Activated T-cell treated with anti-CD3 and anti-CD28 coated beads for 48 hours (primary cell): ENCODE measurements at places on chromosomes 2 and 18.

GRCh38 chr2:149314687-149315086 lies 15.7 kb upstream of the LYPD6 start:
- DNase-seq: no peak

DNA sequence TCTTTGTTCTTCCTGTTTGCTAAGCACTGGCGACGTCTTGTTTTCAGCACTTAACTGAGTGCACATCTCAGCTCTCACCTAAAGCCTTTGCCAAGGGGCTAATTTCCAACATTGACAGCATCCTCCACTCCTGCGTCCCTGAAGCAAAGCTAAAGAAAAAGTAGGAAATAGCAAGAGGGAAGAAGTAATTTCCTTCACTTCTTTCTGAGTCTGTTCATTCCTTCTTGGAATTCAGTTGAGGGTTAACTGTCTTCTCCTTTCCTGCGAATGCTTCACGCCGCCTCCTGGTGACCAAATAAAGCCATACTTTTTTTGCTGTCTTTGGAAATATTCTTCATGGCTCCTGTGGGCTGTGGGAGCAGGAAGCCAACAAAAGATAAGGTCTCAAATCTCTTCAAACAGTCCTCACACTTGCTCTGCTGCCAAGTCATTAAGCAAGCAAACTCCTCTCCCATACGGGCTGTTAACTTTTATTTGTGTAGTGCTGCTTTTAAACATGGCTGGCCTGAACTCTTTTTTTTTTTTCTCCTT lies 100.9 kb downstream of the DPP10 start:
- no peak for DNase-seq

DNA sequence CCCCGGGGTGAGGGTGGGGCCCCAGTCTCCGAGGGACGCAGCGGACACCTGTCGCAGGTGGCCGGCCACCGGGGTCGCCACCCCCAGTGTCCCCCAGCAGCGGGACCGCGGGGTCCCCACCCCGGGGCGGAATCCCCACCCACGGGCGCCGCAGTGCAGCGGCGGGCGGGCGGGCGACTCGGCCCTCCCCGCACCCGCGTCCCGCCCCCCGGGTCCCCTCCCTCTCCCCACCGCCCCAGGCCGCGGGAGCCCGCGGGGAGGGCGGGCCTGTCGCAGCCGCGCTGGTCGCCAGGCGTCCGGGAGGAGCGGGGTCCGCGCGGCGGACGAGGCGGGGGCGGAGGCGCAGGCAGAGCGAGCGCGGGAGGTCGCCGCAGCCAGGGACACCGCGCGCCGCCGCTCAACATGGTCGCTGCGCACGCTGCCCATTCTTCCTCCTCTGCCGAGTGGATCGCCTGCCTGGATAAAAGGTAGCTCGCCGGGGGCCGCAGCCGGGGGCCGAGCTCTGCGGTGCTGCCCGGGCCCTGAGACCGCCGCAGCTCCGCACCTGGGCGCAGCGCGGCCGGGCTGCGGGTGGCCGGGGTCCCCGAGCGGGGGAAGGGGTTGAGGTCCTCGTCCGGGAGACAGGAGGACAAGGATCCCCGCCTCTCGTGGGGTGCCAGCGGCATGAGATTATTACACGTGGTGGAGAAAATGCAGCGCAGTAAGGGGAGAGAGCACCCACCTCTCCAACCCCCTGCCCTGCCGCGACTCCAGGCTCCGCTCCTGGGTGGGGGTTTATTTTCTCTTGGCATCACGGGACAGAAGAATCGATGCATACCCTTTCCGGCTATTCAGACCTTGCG lies at the start of gene RAPGEF4:
Gene RAPGEF4, plus strand, starts transcription at position 264 of the 842 bp plus-strand sequence. Its CDS starts 139 bp downstream, at position 403.
- DNase-seq: no peak

DNA sequence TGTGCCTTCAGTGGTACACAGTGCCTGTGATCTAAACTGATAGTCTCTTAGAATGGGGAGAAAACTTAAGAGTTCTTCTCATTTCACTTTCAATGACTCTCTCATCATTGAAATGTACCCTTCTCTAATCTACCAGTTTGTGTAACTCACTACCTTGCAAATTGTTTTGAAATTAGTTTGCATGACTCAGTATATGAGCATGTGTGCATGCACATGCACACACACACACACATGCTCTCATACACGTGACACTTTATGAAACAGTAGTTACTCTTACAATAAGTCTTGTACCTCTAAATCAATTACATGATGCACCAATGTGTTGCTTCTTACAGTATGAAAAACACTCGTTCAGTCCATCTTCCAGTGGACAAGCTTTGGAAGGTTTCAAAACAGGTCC lies 10.6 kb downstream of the LYPD6B start:
- no peak for DNase-seq

GRCh38 chr2:70926042-70926441 lies 9.7 kb upstream of the ATP6V1B1 start:
- no peak for DNase-seq

DNA sequence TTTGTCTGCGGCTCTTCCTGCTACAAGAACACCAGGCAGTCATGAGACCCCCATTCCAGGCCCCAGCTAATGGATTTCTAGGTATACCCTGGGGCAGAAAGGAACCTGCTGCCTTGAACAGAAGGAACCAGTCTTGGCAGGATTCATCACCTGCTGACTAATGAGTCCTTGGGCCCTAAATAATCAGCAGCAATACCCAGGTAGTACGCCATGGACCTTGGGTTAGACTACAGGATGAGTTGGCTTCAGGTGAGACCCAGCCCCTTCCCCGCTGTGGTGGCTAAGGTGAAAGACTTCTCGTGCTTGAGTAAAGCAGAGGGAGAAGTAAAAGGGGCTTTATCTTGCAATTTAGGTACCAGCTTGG lies 105.0 kb downstream of the SPIRE1 start:
- no peak for DNase-seq

DNA sequence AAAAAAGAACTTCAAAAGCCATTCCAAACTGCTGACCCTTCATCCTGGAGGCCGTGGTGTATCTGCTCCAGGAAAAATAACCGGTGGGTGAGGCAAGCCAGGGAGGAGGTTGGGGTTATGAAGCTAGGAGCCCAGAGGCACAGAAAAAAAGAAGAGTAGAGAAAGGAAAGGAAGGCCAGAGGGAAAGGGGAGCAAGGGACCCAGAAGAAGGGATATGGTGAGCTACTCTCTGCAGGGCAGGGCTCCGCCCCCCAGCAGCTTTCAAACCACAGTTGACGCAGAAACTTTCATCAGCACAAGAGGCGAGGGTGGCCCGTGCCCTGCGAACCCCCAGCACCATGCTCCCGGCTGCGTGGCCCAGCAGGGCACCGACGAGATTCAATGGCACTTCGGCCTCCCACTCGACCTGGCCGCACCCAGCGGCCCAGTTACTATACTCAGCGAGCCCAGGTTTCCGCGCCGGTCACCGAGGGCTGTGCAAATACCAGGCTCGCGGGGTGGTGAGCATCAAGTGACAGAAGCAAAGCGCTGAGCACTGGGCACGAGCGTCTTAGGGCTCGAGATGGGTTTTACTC lies 665 bp downstream of the MCM6 start:
- peak; percentile 74 for DNase-seq

DNA sequence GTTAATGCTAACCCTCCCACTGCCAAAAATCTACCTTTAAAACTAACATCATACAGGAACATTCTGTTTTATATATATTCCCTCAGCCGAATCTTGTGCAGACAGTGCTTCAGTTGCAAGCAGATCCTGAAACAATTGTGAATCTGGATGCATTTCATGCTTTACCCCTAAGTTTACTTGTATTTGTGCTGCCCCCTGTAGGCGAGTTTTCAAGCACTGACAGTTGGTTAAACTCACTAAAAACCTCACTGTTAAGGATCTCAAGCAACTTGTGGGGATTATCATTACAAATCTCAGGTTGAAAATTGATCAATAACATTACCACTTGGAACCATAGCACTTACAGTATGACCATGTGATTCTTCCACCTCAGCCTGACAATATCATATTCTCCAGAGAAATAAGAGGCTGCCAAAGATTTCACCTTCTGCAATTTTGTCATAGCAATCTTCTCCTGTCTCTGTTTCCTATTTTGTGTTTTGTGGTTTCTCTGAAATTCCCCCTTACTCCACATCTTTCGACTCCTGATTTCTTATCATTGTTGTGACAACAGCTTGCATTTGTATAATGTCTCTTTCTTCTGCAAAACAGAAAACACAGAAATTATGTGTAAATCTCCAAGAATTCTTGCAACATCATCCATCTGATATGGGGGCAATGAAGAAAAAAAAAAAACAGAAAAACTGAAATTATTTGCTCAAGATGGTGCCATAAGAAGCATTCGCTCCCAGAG lies 354.6 kb upstream of the SETBP1 start:
- DNase-seq: no peak

DNA sequence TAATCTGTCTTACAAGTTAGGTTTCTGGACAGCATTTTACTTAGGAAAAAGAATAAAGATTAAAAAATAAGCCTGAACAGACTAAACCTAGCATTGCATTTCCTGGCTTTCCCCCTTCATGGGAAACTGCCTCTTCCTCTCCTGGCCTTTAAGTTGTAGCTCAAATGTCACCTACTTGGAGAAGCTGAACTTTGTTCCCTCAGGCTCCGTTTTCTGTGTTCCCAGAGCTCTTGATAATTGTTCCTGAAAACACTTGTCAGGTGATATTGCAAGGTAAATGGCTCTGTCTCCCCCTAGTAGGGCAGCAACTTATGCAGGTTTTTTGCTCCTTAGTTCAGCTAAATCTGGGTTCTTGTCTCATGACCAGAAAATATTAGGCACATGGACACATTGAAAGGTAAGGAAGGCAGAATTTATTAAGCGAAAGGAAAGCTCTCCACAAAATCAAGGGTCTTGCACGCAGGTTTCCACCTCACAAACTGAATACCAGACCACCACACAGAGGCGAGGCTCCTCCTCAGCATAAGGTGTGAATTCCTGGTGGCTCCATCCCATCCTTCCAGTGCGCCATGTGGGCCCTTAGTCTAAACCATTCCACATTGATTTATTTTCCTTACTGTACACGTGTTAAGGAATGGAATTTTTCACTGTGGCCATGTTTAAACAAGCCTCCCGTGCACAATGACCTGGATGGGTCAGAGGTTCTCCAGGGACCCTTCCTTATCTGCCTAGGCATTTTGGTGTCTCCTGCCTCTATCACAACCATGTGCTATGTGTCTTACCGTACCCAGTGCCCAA lies 229.3 kb downstream of the HNMT start:
- DNase-seq: no peak

GRCh38 chr2:33023728-33024500 lies 77.2 kb downstream of the LTBP1 start:
- DNase-seq: no peak

- no peak for DNase-seq
Observed at GRCh38 chr2:173002751-173003541, 72.7 kb upstream of the MAP3K20 start.

- DNase-seq: no peak
Observed at GRCh38 chr2:12277241-12278034, 439.3 kb upstream of the TRIB2 start.

- DNase-seq: no peak
Observed at GRCh38 chr2:236687296-236687965, 117.8 kb downstream of the ACKR3 start.

DNA sequence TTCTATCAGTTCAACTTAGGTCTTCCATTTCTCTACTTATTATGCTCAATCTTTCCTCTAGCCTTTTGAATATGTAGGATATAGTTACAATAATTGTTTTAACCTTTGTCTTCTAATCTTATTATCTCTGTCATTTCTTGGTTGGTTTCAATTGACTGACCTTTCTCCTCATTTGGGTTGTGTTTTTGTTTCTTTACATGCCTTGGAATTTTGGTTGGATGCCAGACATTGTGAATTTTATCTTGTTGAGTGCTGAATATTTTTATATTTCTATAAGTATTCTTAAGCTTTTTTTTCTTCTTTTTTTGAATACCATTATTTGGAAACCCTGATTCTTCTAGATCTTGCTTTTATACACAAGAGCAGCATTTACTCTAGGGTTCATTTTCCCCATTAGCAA lies 30.7 kb upstream of the TMEM247 start:
- no peak for DNase-seq

DNA sequence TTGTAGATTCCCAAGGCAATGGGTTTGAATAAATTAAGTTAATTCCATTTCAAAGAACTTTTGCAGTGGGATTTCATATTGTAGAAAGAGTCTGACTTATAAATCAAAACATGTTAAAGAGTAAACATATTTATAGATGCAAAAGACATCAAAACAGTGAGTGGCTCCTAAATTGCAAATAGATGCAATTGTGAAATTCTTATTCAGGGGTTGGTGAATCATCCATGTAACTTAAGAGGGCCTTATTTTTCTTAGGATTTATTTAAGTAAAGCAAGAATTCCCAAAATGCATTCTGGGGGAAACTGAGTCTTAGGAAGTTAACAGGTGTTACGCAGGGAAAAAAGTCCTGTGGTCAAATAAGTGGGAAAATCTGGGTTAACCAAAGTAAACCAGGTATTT lies 11.3 kb downstream of the TANC1 start:
- DNase-seq: no peak

GRCh38 chr2:19226871-19227270 lies 131.6 kb downstream of the OSR1 start:
- no peak for DNase-seq

DNA sequence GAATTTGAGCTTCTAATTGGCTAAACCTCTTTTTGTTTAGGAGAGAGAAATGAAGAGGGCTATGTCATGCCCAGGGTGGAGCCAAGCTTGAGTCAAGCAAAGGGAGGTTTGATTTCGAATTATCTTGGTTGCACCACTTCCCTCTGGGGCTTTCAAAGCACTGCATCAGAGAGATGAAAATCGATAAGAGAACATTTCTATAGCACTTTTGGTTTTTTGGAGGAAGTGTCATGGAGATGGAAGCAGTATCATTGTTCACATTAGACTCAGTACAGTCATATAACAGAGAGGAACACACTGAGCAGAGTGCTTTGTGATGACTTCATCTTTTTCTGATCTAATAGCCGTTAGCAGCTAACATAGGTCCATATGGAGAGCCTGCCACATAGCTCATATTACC lies 120.3 kb upstream of the UXS1 start:
- no peak for DNase-seq

DNA sequence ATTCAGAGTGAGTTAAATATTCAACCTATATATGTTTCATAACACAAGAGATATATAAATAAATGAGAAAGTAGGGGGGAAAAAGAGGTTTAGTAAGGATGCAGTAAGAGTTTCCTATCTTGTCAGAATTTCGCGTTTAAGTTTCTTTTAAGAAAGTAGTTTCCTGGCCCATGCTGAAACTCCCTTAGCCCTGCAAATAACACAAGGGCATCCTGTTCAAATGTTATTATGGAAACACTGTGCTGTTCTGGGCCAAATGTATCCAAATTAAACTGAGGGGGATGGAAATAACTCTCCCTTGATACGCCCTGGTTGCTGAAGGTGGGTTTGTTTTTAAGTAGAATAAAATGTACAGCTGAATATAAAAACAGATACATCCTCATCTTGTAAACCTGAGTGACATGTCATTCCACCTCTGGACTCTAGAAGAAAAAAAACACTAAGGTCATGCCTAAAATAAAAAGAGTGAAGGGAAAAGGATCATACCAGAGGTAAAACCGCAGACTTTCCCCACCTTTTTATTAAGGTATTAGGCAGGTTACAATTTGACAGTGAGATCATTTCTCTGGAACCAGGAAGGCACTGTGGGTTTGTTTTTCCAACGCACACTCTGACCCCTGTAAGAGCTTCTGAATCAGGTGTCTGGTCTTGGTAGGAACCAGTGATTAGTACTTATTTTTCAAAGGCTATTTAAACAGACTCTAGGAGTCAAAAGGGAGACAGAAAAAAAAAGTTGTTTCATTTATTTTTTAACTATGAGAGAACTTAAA lies 16.7 kb downstream of the BCL2 start:
- no peak for DNase-seq
